Caki2 (cell line): ENCODE measurements at places on chromosomes 4 and X.

DNA sequence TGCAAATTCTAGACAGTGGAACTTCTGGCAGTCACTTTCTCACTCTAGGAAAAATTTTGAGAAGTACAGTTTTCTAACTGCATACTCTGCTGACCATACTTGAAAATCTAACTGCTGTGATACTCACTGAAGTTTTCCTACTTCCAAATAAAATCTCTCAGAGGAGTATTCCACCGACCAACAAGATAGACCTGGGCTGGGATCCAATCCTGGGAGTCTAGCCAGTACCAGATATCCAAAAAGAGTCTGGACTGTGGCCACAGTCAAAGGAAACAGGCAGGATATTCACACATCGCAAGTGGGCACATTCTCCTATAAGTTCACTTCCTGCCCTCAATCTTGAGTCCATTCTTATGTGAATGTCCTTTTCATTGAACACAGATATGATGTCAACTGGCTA is 1138.7 kb upstream of the PCDH7 start:
- DNase-seq = no peak

DNA sequence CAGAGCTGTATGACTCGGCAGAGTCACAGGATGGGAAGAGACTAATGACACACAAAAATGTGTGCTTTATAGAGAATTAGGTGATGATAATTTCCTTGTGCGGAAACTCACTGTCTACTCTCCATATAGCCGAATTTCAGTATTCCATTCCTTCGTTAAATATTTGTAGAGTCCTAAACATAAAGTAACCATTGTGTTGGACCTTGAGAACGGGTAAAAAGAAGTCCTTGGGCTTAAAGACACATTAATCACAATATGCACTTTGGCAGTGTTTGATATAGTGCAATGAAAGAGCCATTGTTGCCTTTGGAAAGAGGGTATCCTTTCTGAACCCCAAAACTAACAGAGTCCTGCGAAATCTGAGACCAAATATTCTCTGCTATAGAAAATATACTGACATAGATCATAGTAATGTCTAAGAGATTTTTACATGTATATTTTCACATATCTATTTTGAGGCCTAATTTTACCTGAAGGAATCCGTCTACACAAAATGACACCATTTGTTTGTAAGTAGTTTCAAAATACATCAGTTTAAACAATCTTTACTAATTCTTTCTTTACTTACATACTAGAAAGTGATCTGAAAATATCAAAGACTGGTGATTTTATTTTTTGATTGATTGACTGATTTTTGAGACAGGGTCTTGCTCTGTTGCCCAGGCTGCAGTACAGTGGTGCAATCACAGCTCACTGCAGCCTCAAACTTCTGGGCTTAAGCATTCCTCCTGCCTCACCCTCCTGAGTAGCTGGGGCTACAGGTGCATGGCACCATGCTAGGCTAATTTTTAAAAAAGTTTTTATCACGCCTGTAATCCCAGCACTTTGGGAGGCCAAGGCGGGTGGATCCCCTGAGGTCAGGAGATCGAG is 296.8 kb downstream of the DCTD start:
- DNase-seq = no peak

GRCh38 chr4:1369479-1370079 is 22.6 kb downstream of the UVSSA start:
- DNase-seq = no peak

GRCh38 chr4:26766141-26766540 is 94.5 kb upstream of the STIM2 start:
- no peak for DNase-seq
